NCI-H187 (cell line): ENCODE measurements at places on chromosomes 16 and 17.

GRCh38 chr17:38719289-38719942 is 10.7 kb upstream of the CISD3 start:
- DNase-seq = no peak

- DNase-seq = no peak
Measured at GRCh38 chr17:17606416-17607000, 15.0 kb upstream of the PEMT start.

DNA sequence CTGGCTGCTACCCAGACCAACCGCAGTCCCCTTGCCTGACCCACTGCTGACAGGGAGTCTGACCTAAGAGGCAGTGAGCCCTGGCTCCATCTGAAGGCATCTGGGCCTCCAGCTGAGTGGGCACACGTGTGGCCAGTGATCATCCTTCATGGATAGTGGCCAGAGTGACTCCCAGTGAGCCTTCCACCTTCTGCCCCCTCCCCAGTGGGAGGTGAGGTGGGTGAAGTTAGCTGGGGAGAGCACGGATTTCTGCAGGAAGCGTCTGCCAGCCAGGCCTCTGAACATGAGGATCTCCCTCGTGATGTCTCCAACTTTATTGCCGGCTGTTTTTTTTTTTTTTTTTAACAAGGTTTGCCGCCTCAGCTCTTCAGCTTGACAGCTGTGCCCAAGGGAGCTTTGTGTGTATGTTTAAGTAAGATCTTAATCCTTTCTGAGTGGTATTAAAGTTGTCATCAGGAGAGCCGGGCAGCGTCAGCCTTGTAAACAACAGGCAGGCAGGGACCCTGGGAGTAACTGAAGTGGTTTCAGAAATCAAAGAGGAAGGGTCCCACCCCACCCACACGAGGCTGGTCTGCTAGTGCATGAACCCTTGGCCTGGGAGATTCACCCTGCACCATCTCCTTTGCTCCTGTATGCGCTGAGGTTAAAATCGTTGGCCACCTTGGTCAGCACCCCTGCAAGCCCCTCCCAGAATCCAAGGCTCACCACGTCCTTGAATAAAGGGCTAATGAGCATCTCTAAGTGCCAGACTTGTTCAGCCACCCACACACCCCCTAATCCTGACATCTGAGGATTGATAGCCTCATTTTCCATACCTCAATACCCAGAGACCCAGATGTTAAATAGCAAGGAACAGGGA is 33.3 kb downstream of the RHBDL3 start:
- peak; percentile 46 for DNase-seq

DNA sequence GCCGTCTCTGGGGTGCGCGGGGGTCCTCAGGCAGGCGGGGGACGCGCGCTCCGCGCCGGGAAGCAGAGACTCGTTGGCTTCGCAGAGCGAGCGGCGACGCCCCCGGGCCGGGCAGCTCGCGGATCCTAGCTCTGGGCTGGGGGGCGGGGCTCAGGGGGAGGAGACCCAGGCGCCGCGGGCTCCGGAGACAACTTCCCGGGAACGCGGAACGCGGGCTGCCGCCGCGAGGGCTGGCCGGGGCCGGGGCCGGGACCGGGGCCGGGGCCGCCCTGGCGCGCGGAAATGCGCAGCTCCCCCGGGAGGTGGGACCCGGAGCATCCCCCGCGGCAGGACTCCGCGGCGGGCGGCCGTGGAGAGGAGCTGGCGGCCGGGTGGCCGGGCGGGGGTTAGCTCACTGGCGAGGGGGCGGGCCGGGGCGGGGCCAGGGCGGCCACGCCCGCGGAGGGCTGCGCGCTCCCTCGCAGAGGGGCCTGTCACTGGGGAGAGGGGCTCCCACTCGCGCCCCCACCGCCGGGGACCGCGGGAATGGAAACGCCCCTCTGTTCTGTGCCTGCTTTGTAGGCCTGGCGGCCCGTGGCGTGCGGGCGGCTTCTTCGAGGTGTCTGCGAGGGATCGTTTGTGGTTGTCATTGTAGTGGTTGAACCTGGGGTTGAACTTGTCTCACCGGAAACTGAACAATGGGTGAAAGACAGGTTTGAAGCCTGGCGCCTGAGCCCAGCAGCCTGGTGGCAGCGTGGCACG is at the start of gene GAS7:
Gene GAS7 (minus strand): TSS at position 98 of the 741 bp plus-strand sequence.
- no peak for DNase-seq

DNA sequence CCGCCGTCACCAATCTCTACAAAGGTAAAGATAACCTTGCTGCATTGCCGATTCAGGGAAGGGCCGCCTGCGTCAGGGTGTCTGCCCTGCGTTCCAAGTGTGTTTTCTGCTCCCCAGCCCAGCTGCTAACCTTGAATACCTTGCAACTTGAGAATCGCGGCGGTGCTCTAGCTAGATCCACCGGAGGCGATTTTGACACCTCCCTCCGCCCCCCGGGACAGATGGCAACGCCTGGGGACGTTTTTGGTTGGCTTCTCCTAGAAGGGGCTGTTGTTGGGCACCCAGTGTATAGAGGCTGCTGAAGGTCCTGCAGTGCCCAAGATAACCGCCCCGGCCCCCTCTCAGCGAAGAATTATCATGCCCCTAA is 1.5 kb downstream of the HAPSTR1 start:
- DNase-seq = no peak

GRCh38 chr17:6027342-6028024 is 42.7 kb upstream of the WSCD1 start:
- no peak for DNase-seq

DNA sequence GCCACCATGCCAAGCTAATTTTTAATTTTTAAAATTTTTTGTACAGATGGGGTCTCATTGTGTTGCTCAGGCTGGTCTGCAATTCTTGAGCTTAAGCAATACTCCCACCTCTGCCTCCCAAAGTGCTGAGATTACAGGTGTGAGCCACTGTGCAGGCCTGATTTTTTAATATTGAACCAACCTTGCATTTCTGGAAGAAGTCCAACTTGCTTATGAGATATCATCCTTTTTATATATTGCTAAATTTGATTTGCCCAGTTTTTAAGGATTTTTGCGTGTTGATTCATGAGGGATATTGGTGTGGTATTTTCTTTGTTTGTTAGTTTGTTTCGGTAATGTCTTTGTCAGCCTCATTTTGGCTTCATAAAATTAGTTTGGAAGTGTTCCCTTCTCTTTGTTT is 196.4 kb downstream of the SEC14L1 start:
- no peak for DNase-seq

GRCh38 chr17:2195729-2196128 is 107.9 kb downstream of the SMG6 start:
- DNase-seq = no peak
